ENCODE measurements at places on chromosomes 1 and 21.

GRCh38 chr1:183993132-183993531 lies 44.4 kb downstream of the COLGALT2 start:
- DNase-seq: no peak

DNA sequence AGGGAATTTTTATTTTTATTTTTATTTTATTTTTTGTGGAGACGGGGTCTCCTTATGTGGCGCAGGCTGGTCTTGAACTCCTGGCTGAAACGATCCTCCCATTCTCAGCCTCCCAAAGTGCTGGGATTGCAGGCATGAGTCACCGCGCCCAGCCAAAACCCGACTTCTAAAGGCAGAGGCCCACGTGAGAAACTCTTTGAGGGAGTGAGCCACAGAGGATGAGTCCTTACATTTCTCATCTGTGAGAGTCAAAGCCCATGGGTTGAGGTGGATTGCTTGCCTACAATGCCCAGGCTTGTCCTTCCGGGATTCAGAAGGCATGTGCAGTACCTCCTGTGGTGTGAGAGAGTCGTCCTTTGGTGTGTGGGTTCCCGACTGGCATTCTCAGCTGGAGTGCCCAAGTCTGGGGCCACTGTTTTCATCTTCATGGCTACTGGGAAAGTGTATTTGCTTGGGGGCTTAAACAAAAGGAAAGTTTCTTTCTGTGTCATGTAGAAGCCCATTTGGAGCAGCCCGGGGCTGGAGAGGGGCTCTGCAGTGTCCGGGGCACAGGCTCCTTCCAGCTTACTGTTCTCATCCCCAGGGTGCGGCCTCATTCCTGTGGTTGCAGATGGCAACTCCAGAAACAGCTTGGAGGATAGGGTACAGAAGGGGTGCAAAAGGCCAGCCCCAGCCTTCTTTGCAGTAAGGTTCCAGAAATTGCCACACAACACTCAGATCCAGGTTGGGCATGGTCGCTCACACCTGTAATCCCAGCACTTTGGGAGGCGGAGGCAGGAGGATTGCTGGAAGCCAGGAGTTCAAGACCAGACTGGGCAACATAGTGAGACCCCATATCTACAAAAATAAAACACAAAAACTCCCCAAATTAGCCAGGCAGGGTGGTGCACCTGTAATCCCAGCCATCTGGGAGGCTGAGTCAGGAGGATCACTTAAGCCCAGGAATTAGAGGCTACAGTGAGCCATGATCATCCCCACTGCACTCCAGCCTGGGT lies 29.4 kb upstream of the CSF3R start:
- DNase-seq: no peak

DNA sequence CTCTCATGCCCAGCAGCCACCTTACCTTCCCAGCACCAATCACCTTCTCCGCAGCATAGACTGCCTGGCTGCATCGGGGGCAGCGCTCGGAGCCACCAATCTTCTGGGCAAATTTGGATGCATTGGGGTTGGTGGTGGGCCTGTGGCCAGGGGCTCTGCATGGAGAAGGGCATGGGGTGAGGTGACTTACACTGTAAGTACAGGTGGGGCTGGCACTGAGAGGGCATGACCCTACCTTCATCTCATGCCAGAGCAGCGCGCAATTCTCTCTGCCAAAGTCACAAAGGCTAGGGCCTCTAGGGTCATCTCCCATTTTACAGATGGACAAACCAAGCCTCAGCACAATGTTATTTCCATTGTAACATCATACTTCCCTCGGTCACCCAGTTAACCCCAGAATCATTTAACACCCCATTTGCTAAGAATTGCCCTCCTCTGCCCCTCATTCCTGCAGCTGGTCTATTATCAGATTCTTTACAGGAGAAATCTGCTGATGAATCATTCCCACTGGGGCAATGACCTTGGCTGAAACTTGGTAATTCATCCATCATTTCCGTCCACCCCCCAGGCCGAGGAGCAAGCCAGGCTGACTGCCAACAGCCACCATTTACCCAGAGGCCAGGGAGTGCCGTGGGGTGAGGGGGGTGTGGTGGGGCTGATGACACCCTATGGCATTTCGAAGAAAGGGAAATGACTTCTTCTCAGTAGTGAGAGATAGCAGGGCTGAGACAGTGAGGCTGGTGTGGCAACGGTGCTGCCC lies 17.9 kb downstream of the CSRP1 start:
- DNase-seq: no peak

- no peak for DNase-seq
Measured at GRCh38 chr1:22471078-22471477, 19.4 kb downstream of the ZBTB40 start.

DNA sequence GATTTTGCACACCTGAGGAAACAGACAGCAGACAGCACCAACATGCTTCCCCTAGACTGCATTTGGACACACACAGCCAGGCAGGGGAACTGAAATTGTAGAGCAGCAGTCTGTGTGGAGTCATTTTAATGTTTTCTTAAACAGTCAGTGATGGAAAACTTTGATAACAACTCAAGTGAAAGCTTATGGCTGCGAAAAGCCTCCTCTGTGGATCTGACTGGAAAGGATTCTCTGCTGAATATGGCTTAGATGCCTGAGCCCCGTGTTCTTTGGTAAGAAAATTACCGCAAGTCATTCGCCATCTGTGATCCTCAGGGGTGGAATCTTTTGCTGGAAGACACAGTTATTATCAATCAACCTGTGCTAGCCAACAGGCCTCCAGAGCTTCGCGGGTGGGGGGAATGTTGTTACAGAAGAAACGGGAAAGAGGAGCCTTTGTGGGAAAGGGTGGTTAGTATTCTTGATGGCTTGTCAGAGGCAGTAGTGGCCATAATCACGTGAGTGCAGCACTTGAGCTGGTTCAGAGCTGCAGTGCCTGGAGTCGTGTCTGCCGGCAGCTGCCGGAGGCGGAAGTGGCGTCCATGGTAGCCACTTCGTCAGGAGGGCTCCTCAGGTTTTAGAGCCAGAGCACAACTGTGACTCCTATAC lies 204.7 kb downstream of the ST6GALNAC3 start:
- DNase-seq: no peak

- no peak for DNase-seq
Measured at GRCh38 chr1:208848854-208849253, 604.7 kb upstream of the PLXNA2 start.

GRCh38 chr1:43766086-43766784 lies 58.9 kb downstream of the ST3GAL3 start:
- DNase-seq: no peak

GRCh38 chr1:31670593-31670964 lies 25.9 kb upstream of the PEF1 start:
- no peak for DNase-seq

DNA sequence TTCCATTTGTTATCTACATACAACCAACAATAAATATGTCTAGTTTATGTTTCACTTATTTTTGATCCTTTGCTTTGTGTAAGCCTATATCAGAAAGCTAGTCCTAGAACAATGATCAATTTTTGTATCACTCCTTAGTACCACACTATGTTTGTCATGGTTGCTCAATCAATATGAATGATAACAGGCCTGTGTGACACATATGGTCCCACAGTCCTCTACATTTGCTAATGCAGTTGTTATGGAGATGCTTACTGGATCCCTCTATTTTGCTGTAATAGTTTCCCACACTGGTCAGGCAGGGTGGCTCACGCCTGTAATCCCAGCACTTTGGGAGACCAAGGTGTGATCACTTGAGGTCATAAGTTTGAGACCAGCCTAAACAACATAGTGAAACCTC lies 59.1 kb downstream of the ERO1B start:
- no peak for DNase-seq

GRCh38 chr1:174074757-174075156 lies 52.6 kb upstream of the RC3H1 start:
- DNase-seq: no peak

DNA sequence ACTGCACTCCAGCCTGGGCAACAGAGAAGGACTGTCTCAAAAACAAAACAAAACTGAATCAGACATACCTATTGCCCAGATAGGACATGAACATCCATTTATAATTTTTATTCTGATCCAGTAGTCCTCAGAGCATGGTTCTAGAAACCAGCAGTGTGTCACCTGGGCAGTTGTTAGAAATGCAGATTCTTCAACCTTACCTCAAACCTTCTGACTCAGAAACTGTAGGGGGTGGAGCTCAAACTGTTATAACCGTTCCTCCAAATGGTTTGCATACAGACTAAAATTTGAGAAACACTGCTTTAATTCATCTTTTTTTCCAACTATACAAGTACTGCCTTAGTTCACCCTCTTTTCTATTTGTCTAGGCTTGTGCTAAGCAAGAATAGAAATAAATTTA lies 6.0 kb downstream of the NASP start:
- no peak for DNase-seq

- no peak for DNase-seq
Measured at GRCh38 chr1:204599098-204599497, 82.9 kb downstream of the MDM4 start.

GRCh38 chr1:1088801-1089680 lies 14.9 kb upstream of the RNF223 start:
- no peak for DNase-seq

DNA sequence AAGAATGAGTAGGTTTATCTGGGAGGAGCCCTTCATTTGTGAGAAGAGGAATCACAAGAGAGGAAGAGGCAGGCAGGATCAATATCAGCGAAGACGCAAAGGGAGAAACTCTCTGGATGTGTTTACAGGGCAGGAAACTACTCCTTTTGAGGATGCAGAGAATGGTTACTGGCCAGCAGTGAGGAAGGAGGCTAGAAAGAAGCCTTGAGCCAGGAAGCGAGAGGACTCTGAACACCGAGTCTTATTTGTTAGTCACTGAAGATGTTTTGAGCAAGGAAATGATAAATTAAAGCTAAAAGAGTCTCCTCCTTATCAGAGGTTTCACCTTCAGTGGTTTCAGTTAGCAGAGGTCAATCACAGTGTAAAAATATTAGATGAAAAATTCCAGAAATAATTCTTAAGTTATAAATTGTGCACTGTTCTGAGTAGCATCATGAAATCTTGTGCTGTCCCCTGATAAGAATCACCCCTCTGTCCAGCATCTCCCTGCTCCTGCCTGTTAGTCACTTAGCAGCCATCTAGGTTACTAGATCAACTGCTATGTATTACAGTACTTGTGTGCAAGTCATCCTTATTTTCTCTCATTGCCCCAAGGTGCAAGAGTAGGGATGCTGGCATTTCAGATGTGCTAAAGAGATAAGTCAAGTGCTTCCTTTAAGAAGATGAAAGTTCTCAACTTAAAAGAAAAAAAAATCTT lies 43.5 kb downstream of the WLS start:
- DNase-seq: no peak

GRCh38 chr1:160865337-160865736 lies 2.6 kb upstream of the CD244 start:
- no peak for DNase-seq

- DNase-seq: no peak
Measured at GRCh38 chr1:69070660-69071373, 496.9 kb upstream of the LRRC7 start.

DNA sequence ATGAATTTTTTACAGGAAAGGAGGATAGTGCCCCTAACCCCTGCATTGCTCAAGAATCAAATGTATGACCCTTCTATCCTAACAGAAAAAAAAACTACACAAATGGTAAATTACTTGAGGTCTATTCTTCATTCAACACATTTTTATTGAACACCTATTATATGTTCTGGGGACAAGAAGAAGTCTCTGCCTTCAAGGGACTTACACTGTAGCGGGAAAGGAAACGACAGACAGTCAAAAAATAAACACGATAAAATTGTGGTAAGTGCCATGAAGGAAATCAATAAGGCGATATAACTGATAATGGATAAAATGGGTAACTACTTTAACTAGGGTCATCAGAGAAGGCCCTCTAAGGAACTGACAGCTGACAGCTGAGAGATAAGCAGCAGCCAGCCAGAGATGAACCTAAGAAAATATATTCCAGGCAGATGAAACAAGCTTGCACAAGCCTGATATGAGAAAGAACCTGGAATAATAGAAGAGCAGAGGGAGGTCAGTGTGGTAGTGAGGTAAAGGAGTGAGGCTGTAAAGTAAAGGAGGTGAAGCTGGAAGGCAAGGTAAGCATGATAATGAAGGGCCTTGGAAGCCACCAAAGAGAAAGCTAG lies 66.4 kb downstream of the PHTF1 start:
- DNase-seq: no peak

DNA sequence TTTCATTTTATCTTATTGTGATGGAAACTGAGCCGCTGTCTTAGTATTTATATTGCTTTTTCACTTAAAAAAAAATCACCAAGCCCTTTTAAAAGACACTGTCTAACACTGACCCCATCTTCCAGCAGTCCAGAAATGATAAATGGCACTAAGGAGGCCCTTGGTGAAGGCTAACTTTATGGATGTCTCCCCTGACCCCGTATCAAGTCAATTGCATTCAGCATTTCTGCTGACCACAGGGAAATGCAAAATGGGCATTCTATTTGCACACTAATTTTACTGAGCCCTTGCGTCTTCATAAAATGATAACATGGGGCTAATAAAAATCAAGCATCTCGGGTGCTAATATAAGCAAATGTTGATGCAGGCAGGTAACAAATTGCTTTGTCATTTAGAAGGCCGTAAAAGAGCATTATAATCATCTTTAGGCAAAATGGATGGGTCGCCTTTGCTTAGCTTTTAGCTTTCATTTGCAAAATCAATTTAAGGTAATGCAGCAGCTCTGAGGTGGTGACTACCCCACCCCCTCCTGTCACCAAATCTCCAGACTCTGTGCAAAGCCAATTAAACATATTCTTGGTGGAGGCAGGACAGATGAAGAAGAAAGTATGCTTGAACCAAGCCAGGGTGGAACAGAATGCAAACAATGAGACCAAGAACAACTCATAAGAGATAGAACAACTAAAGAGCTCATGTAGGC lies 110.8 kb downstream of the BEND5 start:
- no peak for DNase-seq

DNA sequence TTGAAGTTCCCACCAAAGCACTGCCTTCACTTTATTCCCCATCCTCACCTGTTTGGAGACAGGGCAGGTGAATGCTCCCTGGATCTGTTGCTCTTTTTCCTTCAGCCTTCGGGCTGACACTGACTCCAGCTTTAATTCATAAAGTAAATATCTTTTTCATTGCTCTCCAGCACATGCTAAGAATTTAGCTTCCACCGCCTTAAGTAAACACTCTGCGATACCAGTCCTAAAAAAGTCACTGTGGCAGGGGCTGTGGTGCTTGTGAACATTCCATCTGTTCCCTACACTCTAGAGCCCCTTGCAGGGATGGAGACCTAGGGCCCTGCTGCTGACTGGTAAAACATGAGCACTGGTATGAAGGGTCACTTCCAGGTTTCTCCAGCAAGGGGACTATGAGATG lies 896 bp upstream of the PLA2G2A start:
- DNase-seq: no peak
